ENCODE measurements at places on chromosomes 4 and X.

- no peak for DNase-seq
Measured at GRCh38 chrX:9394212-9394611, 70.6 kb upstream of the TBL1X start.

- no peak for DNase-seq
Measured at GRCh38 chr4:156177941-156178340, 224.3 kb upstream of the CTSO start.

- DNase-seq = no peak
Measured at GRCh38 chrX:153973127-153974002, 811 bp downstream of the TMEM187 start.

DNA sequence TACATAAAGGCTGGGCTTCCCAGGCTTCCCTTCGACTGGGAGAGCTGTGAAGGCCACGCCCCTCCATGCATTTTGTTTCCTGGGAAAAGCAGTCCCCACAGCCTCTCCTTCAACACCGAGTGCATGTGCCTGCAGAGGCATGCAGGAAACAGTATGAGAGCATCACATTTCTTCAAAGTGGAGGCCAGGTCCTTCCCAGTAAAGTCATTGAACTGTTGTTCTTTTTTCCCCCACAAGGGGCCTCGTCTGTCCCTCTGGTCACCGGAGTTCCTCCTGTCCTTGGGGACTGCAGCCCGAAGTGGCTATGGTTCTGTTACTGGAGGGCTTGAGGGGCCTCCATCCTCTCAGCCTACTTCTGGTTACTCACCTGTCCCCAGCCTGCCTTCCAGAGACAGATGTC, 56.0 kb downstream of the RAI2 start:
- no peak for DNase-seq

DNA sequence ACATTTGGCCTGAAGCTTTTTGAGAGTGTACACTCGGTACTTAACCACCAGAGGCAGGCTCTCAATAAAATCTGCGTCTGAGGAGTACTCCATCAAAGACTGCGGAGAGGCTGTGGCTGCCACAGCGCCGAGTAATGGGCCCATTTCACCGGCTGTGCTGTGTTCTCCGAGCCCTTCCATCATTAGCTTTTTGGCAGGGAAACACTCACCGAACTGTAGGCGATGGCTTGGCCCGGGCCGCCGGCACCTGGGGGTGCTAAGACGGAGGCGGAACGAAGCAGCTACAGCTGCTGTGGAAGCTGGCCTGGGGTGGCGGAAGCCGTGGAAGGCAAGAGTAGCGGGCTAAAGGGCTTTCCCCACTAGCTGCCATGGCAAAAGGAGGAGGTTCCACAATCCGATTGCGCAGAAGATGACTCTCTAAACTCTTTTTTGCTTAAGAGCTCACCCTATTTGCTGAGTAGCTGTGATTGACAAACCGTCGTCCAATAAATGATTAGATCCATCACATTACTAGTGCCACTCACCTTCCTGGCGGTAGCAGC, 48.5 kb upstream of the PABPC1L2A start:
- no peak for DNase-seq

DNA sequence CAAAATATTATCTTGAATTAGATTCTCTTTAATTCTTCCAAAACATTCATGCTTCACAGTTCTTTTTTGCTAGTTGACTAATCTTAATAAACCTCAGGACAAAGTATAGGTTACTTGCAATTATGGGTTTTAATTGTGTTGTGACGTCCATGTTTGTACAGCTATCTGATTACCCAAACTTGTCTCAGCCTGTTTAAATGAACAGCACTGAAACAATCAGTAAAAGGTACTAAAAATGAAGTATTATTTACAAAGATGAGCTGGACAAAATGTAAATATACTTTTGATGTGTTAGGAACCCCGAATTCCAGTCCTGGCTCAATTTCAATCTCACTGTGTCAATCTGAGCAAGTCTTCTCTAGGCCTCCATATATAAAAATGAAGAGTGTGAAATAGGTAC, 57.4 kb upstream of the SLC6A14 start:
- no peak for DNase-seq

- no peak for DNase-seq
Measured at GRCh38 chrX:153804621-153805020, 10.2 kb downstream of the SSR4 start.

DNA sequence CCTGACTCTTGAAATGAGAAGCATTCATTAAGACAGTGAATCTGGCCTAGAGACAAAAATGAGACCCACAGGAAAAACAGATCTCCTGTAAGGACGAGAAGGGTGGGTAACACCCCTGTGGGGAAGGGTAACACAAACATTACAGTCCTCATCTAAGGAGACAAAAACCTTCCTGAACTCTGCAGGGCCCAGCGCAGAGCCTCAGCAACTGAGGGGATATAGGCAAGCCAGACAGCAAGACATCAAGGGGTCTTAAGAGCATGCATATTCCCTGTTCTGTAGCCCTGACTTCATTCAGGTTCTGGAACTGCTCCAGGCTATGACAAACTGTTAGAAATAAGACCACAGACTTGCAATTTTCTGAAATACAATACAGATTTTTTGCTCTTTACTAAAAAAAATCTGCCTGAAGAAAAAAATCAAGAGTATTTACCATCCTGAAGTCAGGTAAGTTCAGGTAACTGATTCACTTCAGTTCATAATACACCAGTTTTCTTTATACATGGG, 15.5 kb downstream of the COX18 start:
- no peak for DNase-seq

DNA sequence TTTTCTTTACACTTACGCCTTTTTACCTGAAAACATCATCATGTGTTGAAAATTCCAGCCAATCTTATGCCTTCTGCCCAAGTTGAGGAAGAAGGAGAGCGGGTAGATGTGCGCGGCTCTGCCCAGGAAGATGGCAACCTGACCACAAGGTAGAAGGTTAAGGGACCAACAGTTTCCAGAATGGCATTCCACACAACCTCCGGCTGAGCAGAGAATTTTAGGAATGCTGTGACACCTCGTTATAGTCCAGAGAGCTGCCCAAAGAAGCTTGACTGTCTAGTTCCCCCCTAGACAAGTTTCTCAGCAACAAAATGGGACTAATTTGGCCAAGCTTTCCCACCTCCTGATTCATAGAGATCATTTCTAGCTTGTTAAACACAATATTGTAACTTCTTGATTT, 75.1 kb downstream of the CHST7 start:
- DNase-seq = no peak

DNA sequence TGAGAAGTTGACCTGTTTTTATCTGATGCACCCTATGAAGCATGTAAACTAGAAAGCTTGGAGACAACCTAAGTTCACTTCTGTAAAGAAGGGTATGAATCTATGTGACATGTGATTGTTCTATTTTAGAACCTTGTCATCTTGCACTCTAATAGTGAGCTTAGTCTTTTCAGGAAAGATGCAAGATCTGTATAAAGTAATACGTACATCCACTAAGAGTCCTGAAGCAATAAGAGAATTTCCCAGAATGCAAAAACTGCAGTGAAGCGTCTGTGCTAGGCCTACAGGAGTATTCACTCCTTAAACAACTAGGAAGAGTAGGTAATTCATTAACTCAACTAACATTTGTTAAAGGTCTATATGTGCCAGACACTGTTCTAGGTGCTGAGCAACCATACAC, 23.3 kb upstream of the NDP start:
- DNase-seq = no peak

- DNase-seq = no peak
Measured at GRCh38 chr4:69518538-69519198, 23.0 kb upstream of the UGT2B4 start.

DNA sequence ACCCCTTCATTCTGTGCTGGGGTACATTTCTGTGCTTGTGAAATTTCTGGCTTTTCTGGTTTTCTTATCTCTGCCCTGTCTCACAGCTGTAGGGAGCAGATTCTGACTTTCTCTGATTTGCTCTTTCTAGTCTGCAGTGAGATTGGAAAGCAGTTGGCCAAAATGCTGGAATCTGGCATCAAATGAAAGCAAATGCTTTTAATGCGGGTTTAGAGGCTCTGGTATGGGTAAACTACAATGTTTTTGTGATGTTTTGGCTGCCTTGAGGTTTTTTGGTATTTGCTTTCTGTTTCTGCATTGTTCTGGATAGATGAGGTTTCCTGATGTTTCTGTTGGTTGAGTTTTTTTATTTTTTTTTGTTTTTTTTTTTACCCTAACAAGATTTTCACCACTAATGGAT, 23.8 kb downstream of the SMIM20 start:
- no peak for DNase-seq

- no peak for DNase-seq
Measured at GRCh38 chrX:143363419-143363818, 153.9 kb downstream of the SPANXN3 start.

- DNase-seq = no peak
Measured at GRCh38 chr4:128600996-128601871, 208.3 kb upstream of the JADE1 start.

- DNase-seq = no peak
Measured at GRCh38 chr4:152530600-152530999, 5.3 kb downstream of the FBXW7 start.

GRCh38 chr4:2961811-2962441, 1.3 kb downstream of the NOP14 start:
- no peak for DNase-seq

- DNase-seq = peak; percentile 67
Measured at GRCh38 chrX:85003655-85004244, at the start of gene APOOL. APOOL (plus strand) TSS chrX:85003877; CDS start chrX:85003913, 36 bp downstream.

DNA sequence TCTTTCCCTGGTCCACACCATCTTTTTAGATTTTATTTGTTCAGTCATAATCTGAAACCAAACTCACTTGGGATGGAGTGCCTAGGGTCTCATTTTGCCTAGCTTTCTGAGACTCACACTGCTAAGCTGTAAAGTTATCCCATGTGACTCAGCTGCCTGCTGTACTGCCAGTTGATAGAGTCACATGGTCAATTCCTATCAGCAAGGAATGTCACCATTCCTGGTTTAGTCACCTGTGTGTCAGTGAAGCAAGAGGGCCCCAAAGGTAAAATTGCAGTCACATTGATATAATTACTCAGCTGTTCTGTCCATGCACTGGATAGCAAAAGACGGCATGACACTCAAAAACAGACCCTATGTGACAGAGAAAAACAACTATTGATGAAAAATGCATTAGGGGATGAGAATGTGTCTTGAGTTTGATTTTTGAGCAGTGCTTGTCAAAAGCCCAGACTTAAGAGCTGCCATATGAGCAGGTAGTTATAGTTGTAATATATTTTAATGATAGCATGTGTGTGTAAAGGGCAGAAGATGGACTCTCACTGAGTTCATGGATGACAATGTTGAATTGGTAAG, 413.2 kb downstream of the PPARGC1A start:
- no peak for DNase-seq

- no peak for DNase-seq
Measured at GRCh38 chr4:7824218-7824617, 115.4 kb downstream of the AFAP1 start.

GRCh38 chrX:20217906-20218305, 48.8 kb downstream of the RPS6KA3 start:
- no peak for DNase-seq

GRCh38 chr4:54255881-54256280, 26.8 kb downstream of the PDGFRA start:
- DNase-seq = no peak

- DNase-seq = no peak
Measured at GRCh38 chr4:2049811-2050210, 9.3 kb upstream of the NAT8L start.

- DNase-seq = no peak
Measured at GRCh38 chrX:147838465-147839131, 73.1 kb upstream of the FMR1 start.

DNA sequence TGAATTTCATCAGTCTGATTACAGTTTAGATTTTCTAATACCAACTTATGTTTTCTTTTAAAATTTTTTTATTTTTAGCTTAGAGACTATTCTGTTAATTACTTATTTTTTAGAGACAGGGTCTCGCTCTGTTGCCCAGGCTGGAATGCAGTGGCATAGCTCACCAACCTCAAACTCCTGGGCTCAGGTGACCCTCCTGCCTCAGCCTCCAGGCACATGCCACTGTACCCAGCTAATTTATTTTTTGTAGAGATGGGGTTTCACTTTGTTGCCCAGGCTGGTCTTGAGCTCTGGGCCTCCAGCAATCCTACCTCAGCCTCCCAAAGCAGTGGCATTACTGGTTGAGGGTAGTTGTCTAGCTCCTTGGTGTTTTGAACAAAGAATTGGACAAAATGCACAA, 102.0 kb downstream of the KLHL8 start:
- DNase-seq = no peak

GRCh38 chrX:136607236-136607635, 40.7 kb upstream of the CD40LG start:
- DNase-seq = no peak

- no peak for DNase-seq
Measured at GRCh38 chr4:135672202-135672601, 1470.6 kb upstream of the PABPC4L start.

GRCh38 chrX:105314458-105314857, 94.0 kb upstream of the TEX13A start:
- no peak for DNase-seq

GRCh38 chr4:158810487-158811215, 41.8 kb downstream of the FNIP2 start:
- DNase-seq = no peak

DNA sequence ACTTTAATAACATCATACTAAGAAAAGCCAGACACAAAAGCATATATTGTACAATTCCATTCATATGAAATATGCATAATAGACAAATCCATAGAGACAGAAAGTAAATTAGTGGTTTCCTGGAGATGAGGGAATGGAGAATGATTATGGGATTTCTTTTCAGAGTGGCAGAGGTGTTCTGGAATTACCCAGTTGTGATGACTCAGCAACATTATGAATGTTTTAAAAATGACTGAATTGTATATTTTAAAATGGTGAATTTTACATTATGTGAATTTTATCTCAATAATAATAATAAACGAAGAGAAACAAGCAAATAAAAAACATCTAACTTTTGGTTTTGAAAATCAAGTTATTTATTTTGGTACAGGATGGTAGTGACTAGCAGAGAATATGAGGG, 11.2 kb downstream of the ZXDA start:
- DNase-seq = no peak

GRCh38 chr4:110071466-110071865, 126.9 kb downstream of the ELOVL6 start:
- DNase-seq = no peak

GRCh38 chrX:41005445-41005992, 79.7 kb upstream of the USP9X start:
- no peak for DNase-seq

DNA sequence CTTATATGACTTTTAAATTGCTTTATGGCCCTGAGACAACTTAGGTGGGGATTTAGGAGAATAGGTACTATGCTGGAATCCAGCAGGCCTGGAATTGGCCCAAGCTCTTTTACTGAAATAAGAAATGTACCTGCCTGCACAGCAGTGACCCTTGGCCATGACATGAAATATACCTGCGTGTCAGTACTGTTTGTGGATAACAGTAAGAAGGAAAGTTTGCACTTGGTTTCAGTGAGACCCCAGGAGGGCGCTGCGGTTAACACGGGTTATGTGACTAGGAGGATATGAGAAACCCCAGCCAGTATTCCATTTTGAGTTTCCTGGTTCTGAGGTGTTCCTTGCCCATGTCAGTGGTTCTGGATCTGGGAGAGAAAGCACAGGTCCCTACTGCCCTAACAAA, 5.3 kb downstream of the MTM1 start:
- no peak for DNase-seq

GRCh38 chr4:106273831-106274230, 42.2 kb downstream of the TBCK start:
- no peak for DNase-seq

- DNase-seq = no peak
Measured at GRCh38 chrX:71541210-71542022, 8.5 kb downstream of the OGT start.

GRCh38 chr4:145176641-145177432, 3.6 kb downstream of the OTUD4 start:
- DNase-seq = no peak

- no peak for DNase-seq
Measured at GRCh38 chrX:43188296-43188695, 410.3 kb upstream of the PPP1R2C start.

Data from stimulated activated CD4-positive, alpha-beta T cell treated with anti-CD3 and anti-CD28 coated beads, TNF-alpha, amount 100 ng/mL, for 48 hours (primary cell).